Germinal center (tissue), 1 donor: ENCODE measurements at places on chromosomes 2 and 18.

- no peak for DNase-seq
Observed at GRCh38 chr2:154758871-154759270, 60.4 kb downstream of the KCNJ3 start.

GRCh38 chr18:49274188-49274714, 186.2 kb downstream of the DYM start:
- no peak for DNase-seq

DNA sequence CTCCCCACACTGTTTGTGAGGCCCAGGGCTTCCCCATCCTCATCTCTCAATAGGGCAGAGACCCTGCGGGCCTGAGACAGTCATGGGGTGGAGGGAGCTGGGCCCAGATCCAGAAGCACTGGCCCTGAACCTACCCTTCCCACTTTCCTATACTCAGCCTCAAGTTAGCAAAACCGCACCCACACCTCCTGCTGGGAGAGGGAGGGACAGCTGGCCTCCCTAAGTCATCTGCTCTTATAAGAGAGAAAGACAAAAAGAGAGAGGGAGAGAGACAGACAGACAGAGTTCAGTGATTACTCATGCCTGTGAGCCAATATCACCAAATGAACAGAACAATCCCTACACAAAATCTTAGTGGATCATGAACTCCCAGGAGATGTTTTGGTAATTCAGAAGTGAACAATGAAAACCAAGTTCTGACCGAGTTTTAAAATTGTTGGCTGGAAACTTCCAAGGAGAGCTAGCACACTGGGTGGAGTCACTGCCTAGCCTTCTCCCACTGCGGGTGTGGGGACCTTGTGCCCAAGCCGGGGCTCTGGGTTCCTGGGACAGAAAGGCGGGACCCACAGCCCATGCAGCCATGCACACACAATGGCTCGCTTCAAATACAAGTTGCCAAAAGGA, 130.5 kb downstream of the PXDN start:
- no peak for DNase-seq

DNA sequence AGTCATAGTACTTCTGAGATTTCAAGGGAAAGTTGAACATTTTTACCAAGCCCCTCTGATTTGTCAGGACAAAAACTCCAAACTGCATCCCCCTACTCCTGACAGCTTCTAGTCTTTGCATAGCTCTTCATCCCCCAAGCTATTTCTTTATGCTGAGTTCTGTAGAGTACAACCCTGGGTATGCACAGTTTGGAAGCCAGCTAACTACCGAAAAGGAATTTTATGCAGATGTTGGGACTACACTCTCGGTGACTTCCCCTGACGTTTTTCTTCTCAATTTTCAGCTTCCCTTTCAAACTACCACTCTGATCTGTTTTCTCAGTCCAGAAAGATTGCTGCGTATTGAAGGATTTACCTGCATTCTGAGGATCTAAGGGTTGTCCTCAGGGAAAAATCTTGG, 1060.2 kb upstream of the ACVR2A start:
- DNase-seq = no peak

DNA sequence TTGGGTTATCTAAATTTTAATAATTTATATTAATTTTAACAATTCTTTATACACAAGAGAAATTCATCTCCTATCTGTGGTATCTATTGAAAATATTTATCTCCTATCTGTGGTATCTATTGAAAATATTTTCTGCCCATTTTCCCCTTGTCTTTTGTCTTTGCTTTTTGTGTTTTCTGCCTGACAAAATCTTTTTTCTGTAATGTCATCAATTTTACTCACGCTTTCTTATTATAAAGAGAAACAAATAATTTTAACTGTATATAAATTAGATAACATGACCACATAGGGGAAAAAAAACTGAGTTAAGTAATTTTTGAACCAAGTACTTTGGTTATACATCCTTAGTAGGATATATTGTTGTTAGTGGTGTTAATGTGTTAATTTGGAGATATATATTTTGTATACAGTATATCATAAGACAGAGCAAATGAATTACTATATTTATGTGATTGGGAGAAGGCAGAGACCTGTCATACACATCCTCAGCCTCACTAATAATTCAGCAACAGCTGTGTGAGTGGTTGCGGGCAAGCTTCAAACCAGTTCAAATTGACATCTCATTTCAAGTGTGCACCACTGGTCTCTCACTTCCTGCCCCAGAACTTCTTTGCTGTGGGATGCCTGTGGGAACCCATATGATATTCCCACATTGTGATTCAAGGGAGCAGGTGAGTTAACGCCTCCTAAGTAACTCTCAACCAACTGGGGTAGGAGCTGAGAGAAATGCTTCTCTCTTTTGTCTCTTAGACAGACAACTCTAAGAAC, 292.4 kb downstream of the SP3 start:
- DNase-seq = no peak

GRCh38 chr2:227819398-227819697, 5.7 kb downstream of the CCL20 start:
- no peak for DNase-seq
